ENCODE measurements at places on chromosomes 2 and 18. TPM values are rescaled to one million over a fixed set of nuclear protein-coding genes. Genes with fewer than 3 reads are reported as not detected.

DNA sequence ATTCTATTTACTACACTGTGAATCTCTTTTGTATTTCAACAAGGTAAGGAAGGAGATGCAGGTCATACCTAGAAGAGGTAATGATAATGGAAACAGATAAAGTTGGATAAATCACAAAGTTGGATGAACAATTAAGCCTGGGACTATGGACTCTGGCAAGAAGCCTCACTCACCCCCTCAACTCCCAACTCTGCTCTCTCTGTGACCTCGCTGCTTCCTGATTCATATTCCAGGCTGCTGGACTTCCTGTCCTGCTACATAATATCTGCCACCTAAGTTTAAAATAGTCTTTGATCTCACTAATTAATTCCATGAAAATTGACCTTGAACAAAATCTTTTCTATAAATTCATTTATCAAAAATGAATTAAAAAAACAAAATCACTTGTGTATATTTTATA, 215.3 kb downstream of the CALCRL start:
- DNase-seq = no peak

- DNase-seq = no peak
Measured at GRCh38 chr18:62345909-62346308, 20.8 kb downstream of the TNFRSF11A start.

GRCh38 chr2:141889788-141890187, 241.0 kb downstream of the LRP1B start:
- DNase-seq = no peak

DNA sequence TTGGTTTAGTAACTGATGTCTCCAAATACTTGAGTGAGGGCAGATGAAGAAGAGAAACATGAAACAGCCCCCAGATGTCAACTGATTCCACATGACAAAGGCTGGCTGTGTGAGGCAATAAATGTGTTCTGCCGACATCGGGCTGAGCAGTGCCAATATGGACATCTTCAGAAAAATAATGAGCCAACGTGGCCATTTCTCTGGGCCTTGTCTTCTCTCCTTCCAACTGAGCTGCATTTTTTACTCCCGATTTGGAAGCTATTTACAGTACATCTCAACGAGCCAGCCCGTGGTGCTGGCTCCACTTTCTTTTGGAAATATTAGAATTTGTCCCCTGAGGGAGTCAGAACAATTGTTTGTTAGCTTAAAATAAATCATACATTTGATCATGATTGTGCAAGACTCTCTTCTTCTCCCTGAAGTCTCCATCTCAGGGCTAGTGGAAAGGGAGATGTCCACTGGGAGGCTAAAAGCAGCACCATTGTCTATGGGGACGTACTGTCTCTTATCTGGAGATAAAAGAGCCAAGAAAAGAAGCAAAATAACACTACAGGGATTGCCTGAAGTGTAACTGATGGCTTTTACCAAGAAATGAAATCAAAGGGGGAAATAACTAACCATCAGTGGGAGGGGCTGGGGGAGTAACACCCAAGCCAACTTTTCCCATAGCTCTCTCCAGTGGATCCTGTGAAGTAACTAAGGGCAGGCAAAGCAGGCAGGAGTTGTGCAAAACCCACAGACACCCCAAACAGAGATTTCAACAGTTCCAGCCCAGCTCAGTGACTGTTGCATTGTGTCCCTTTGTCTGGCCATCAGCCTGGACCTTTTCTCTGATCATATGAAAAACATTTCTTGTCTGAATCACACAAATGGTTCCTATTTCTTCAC, 114.8 kb downstream of the RDH14 start:
- DNase-seq = no peak

DNA sequence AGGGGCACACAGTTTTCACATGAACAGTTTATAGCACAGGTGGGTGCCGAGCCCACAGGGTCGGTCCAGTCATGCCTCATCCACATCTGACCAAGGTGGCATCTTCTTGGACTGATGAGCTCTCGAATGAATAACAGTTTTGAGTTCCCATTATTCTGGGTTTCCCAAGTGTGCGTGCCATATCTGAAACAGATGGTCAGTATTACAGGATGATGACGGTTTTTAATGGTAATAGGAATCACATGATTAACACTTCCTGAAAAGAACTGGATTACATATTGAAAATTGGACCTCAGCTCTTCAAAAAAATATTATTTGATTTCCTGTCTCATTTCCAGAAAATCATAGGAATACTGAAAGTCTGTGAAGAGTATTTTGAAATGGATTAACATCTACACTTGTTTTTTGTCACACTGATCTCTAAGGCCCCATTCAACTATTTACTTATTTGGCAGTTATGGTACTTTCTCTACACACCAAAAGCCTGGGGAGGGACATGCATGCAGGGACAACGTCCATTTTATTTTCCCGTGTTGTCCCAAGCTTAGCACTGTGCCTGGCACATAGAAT, 22.2 kb upstream of the NAB1 start:
- DNase-seq = no peak

- no peak for DNase-seq
Measured at GRCh38 chr18:58418361-58418760, 210.5 kb downstream of the ALPK2 start.

GRCh38 chr2:96860065-96861029, 2.5 kb upstream of the ANKRD39 start:
- peak; percentile 76 for DNase-seq

- no peak for DNase-seq
Measured at GRCh38 chr2:12728221-12728777, 11.6 kb downstream of the TRIB2 start.

The TMEM247 gene
- not detected for polyA plus RNA-seq

The TMEM87B gene
- 6.5 TPM for polyA plus RNA-seq

The LAMA1 gene
- 10.7 TPM for polyA plus RNA-seq

The VIT gene
- 0.15 TPM for polyA plus RNA-seq
